Gastrocnemius medialis (tissue), 4 donors: ENCODE measurements at places on chromosomes 3 and 15. TPM values are rescaled to one million over a fixed set of nuclear protein-coding genes. Genes with fewer than 3 reads are reported as not detected.

NR2E3 gene
- total RNA-seq = not detected

GASK1A gene
- total RNA-seq = 0.52 TPM

ARHGAP31 gene
- total RNA-seq = 9.7 TPM

TP63 gene
- 26.8 TPM for total RNA-seq

NAA50 gene
- 248 TPM for total RNA-seq

FSD2 gene
- 6.9 TPM for total RNA-seq

DUOX2 gene
- total RNA-seq = not detected

KLHL40 gene
- total RNA-seq = 475 TPM

CCK gene
- not detected for total RNA-seq

GOLGA8J gene
- total RNA-seq = not detected

SEC62 gene
- total RNA-seq = 22.6 TPM

GABRB3 gene
- total RNA-seq = 0.31 TPM

GOLGA8S gene
- total RNA-seq = 0.20 TPM

LIPC gene
- not detected for total RNA-seq

TRA2B gene
- 62.5 TPM for total RNA-seq

TCTA gene
- 12.0 TPM for total RNA-seq

FYTTD1 gene
- total RNA-seq = 184 TPM

MRPS25 gene
- total RNA-seq = 88.6 TPM

PLSCR5 gene
- not detected for total RNA-seq

GOLGA8O gene
- total RNA-seq = not detected

OXSR1 gene
- 37.9 TPM for total RNA-seq

CHDH gene
- total RNA-seq = 3.3 TPM

OSBPL10 gene
- 3.6 TPM for total RNA-seq

ELL3 gene
- 6.3 TPM for total RNA-seq

TRIM71 gene
- not detected for total RNA-seq
